COR-L47 (cell line): ENCODE measurements at places on chromosomes 2 and 18.

DNA sequence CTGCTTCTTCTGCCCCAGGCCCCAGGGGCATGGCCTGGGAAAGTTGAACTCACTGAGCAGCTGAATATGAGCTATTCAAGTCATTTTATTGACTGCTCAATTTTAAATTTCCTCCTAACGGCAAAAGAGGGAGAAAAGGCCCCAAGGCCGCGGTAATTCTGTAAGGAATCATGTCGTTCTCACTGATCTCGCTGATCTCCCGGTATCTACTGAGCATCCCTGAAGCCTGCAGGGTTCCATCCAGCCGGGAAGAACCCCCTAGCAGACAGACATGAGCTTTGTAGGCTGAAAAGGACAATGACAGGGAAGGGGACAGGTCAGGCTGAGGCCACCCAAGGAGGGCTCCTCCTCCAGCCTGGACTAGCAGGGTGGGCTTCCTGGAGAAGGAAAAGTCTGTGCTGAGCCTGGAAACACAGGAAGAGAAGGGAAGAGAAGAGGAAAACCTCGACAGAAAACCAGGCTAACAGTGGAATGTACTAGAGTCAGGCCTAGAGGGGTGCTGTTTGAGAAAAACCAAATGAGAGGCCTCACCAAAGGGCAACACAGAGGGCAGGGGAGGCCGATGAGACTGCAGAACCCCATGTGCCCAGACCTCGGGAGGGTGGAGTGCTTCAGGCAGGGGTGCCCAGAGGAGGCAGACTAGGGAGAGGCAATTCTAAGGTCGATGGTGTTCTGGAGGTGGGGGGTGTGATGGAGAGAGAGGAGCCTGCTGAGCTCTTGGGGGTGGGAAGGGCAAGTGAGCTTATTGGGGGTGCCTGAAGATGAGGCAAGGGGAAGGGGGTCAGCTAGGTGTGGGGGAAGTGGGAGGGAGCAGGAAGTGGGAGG is 2.9 kb upstream of the NPPC start:
- no peak for DNase-seq

DNA sequence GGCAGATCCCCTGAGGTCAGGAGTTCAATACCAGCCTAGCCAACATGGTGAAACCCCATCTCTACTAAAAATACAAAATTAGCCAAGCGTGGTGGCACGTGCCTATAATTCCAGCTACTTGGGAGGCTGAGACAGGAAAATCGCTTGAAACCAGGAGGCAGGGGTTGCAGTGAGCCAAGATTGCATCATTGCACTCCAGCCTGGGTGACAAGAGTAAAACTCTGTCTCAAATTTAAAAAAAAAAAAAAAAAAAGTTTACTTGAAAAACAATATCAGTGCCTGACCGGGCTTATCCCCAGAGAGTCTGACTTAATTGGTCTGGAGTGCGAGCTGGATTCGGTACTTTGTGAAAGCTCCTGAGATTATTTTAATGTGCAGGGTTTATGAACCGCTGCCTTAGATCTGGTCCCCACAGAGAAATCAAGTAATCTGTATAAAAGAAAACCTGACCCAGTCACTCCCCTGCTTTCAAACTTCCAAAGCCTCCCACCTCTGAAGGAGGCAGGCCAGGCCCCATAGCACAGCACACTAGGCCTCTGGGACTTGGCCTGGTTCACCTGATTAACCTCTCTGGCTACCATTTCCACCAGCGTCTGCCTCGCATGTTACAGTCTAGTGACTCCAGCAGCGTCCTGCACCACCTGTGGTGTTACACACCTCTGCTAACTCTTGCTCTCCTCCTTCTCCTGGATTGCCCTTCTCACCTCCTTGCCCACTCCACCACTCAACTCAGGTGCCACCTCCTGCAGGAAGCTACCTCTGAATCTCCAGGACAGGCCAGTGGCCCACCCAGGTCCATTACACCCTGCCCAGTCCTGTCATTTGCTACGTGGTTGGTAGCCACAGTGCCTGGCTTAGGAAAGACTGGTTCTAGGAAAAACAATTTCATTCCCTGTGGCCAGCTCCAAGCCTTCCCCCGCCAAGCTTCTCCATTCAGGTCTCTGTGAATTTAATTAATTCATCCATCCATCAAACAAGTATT is 114.3 kb upstream of the PPP1CB start:
- no peak for DNase-seq

- no peak for DNase-seq
Measured at GRCh38 chr2:2172516-2172915, 158.6 kb downstream of the MYT1L start.

GRCh38 chr2:106537791-106538191 is 50.6 kb downstream of the CD8B2 start:
- peak; percentile 48 for DNase-seq

- no peak for DNase-seq
Measured at GRCh38 chr18:48752928-48753327, 197.8 kb downstream of the SMAD7 start.

DNA sequence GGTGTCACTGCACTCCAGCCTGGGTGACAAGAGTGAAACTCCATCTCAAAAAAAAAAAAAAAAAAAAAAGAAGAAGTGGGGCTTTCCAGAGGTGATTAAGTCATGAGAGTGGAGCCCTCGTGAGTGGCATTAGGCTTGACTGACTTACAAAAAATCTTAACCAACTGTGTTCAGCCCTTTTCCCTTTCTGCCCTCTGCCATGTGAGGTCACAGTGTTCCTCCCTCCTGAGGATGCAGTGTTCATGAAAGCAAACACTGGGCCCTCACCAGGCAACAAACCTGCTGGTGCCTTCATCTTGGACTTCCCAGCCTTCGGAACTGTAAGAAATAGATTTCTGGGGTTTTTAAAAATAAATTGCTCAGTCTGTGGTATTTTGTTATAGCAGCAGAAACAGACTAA is 37.0 kb upstream of the METTL21A start:
- no peak for DNase-seq

GRCh38 chr2:144456680-144457079 is 63.2 kb downstream of the ZEB2 start:
- DNase-seq, result no peak

DNA sequence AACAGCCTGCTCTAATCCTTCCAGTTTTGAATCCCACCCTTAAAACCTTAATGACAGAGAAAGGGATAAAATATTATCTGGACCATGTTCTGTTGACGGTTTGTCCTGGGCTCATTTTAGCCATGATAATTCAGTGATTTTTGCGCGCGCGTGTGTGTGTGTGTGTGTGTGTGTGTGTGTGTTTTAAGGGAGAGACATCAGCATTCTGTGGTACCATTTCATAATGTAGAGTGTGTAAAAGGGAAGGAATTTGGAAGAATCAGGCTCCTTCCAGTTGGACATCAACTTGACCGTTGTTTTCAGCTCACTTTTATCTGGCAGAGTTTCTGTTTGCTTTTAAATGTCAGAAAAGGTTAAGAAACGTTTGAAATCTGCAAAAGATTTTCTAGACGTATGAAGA is 535.5 kb downstream of the TNS1 start:
- DNase-seq, result no peak

DNA sequence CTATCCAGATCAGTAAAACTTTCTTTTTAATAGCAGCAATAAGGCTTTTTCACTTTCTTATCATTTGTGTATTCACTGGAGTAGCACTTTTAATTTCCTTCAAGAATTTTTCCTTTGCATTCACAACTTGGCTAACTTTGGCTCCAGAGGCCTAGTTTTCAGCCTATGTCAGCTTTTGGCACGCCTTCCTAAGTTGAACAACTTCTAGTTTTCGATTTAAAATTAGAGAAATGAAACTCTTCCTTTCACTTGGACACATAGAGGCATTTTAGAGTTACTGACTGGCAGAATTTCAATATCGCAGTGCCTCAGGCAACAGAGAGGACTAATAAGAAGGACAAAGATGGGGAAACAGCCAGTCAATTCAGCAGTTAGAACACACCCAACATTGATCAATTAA is 577.4 kb downstream of the DSC3 start:
- DNase-seq, result no peak
